ENCODE measurements at places on chromosomes 11 and 22.

GRCh38 chr11:32259641-32260081, 168.8 kb downstream of the RCN1 start:
- no peak for DNase-seq

GRCh38 chr11:96279018-96279895, 63.7 kb downstream of the MAML2 start:
- DNase-seq: no peak

DNA sequence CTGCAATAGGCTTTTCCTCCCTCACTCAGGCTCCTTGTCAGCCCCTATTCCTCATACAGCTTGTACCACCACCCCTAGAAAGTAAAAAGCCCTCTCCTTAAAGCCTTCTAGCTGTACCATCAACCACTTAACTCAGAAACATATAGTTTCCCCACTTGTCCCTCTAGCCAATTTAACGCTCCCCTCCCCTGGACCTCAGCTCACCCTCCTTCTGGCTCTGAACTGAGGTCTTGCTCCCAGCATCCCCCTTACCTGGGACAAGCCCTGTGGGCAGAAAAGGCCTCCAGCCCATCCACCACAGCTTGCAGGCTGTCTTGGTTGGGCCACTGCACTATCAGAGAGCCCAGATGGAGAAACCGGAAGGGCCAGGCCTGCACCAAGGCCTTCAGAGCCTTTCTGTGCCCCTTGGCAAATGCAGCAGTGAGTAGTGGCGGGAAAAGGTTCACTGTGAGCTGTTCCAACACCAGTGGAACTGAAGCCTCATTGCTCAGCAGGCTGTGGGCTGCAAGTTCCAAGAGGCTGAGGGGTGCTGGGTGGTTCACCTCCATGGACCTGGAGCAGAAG, 12.4 kb upstream of the TOP3B start:
- DNase-seq: no peak

DNA sequence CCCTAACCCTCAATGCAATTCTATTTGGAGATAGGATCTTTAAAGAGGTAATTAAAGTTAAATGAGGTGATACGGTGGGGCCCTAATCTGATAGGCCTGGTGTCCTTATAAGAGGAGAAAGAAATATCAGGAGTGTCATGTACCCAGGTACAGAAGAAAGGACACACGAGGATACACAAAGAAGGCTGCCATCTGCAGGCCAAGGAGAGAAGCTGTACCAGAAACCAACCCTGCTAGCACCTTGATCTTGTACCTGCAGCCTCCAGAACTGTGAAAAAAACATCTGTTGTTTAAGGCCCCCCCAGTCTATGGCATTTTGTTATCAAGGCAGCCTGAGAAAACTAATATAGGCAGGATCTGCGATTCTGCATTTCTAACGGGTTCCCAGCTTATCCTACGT, 44.2 kb downstream of the FBXO7 start:
- no peak for DNase-seq

- DNase-seq: no peak
Measured at GRCh38 chr22:44275631-44275995, 37.1 kb downstream of the SHISAL1 start.

DNA sequence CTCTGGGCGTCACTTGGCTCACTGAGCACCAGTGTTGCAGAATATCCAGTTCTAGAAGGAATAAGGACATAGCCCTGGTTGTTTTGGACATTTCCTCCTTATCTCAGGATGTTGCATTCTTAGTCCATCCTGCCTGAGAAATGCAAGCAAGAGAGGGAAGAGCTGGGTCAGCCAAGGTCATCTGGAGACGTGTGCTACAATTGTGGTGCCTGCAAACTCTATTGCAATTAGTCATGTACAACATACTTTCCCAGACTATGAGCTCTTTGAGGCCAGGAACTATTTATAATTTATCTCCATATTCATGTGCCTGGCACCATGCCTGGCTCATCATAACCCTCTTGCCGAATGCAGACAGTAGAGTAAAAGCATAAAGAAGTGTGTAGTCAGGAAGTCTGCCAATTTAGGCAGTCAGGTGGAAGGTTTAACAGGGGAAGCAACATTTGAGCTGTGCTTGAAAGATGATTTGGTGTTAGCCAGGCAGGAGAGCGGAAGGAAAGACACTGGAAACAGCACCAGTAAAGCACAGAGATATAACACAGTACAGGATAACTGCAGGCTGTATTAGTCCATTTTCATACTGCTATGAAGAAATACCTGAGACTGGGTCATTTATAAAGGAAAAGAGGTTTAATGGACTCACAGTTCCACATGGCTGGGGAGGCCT, 129.4 kb upstream of the PAX6 start:
- DNase-seq: no peak

GRCh38 chr11:78926633-78927338, 352.1 kb upstream of the NARS2 start:
- DNase-seq: no peak

DNA sequence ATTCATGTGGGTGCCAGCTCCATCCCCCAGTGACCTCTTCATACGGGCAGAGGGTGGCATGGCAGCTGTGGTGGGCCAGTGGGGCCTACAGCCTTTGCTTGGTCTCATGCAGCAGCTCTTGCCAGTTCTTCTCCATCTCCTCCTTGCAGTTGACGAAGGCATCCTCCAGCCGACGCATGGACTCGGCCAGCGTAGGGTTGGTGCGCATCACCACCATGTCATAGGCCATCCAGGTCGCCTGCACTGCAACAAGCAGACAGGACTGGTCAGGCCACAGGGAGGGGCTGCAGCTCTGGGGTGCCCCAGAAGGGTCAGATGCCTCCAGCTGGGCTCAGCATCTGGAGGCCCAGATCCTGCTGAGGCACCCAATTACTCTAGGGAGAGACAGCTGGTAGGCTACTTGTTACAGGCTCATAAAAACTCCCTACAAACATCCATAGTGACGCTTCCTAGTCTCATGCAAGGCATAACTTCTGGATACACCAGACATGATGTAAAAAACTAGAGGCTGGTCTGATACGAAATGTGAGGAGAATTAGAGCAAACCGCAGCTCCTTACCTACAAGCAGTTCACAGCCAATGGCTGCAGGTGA, 5.6 kb downstream of the KLHDC7B start:
- DNase-seq: no peak

DNA sequence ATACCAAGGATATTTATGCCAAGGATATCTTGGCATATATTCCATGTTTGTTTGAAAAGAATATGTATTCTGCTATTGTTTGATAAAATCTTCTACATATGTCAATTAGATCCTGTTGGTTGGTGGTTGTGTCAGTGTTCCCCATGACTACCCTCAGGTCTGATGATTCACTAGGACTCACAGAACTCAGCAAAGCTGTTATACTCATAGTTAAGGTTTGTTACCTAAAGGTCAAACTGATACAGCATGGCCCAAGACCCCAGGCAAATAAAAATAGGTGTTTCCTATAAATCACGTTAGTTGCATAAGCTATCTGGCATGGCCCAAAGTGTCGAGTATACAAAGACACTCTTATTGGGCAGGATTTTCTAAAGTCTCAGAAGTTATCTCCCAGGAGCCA, 30.2 kb upstream of the B3GNT6 start:
- no peak for DNase-seq

DNA sequence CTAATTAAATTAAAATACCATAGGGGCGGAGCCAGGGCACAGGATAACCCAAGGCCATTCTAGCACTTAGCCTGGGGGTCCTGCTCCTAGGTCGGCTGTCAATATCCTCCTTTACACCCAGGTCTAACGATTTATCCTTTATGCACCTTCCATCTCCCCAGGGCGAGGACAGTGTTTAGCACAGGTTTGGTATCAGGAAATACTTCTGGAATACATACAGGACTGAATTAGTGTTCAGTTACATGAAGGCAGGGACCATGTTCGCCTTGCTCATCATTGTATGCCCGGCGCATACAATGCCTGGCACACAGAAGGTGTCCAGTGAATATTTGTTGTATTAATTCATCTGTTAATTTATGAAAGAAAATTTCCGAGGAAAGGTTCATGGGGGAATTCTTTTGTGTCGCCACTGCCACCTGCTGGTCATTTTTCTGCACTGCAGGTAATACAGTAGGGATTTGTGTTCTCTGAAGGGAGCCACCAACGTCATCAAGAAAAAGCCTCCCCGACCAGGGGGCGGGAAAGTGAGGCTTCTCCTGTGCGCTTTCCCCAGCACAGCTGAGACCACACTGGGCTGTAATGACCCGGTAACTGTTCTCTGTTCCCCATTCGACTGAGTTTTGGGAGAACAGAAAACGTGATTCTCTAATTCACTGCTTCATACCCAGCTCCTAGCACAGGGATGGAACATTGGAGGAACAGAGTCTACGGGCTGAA, 68.7 kb upstream of the ASPHD2 start:
- DNase-seq: no peak

- peak; percentile 33 for DNase-seq
Measured at GRCh38 chr11:120334894-120335462, 1.2 kb upstream of the ARHGEF12 start.

- DNase-seq: no peak
Measured at GRCh38 chr22:42635531-42635930, 4.9 kb downstream of the ATP5MGL start.

DNA sequence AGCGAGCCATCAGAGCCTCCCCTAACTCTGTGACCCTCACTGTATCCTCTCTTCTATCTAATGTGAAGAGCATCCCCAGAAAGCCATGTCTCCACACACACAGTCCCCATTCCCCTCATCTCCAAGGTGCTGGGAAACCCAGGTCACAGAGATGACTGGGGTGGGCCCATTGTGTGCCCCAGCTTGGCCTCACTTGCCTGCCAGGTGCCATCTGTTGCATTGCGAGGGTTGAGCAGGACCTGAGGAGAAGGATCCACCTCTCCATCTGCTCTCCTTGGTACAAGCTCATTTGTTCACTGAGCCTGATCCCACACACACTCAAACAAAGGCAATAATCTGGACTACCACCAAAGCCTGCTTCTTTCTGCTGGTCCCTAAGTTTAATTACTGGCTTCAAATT, 118.8 kb downstream of the SPATA19 start:
- DNase-seq: no peak

- DNase-seq: no peak
Measured at GRCh38 chr11:32312865-32313403, 122.4 kb downstream of the WT1 start.

DNA sequence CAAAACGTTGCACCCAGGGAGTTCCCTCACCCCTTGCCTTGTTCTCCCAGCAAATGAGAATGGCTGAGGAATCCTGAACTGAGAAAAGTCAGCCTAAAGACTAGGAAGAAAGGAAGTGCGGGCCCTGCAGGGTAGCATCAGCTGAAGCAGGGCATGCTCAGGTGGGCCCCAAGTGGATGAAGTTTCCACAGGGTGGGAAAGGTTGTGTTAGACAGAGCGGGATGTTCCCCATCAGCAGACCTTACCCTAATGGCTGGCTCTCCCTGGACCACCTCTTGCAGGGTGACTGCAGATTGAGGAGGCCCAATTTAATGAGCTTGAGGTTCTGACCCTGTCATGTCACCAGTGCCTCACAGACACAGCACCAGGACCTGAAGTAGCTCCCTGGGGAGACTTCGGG, 81.5 kb upstream of the MYOD1 start:
- DNase-seq: no peak

- DNase-seq: no peak
Measured at GRCh38 chr11:31499576-31500178, 9.7 kb downstream of the IMMP1L start.

DNA sequence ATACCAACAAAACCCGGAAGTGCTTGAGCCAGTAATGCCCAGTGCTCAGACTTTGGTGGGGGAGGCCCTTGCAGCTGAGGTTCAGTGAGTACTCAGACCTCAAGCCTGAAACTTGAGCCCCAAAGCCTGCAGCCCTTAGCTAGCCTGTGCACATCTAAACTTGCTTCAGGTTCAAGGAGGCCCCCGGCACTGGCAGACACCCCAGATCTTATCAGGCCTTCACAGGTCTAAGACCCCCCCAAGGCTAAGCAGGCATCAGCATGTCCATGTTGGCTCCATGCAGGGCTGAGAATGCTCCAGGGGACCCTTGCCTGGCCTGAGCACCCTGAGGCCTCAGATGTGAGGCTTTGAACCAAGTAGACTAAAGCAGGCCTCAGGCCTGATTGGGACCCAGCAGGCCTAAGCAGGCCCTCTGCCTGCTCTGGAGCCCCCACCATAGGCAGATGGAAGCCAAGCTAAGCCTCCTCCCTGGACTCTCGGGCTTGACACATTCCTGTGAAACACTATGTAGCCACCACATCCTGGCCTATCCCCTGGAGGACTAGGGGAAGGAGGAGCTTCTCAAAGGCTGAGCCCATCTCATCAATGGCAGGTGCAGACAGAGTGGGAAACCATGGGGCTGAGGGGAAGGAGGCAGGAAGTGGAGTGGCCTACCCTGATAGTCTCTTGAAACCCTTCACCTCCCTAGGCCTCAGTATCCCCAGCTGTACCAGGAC, 1.2 kb upstream of the CASTOR1 start:
- no peak for DNase-seq

- no peak for DNase-seq
Measured at GRCh38 chr22:23542933-23543332, 37.2 kb downstream of the IGLL1 start.

DNA sequence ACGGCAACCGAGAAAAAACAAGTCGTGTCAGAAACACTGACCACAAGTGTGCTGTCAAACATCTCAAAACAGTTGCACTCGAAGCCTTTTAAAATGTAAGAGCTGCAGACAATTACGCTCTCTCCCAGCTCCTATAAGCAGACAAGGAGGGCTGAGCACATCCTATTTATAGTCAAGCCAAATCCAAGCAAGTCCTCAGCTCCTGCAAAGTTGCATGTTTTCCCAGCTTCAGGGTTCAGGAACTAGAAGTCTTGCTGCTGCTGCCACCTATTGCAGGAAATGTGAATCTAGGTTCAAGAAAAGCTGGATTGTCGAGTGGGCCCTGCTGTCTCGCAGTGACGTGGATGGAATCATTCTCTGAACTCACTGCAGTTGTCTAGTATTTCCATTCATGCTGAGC, 15.5 kb downstream of the EFCAB6 start:
- DNase-seq: no peak

- no peak for DNase-seq
Measured at GRCh38 chr22:19719050-19719482, 4.3 kb upstream of the GP1BB start.

DNA sequence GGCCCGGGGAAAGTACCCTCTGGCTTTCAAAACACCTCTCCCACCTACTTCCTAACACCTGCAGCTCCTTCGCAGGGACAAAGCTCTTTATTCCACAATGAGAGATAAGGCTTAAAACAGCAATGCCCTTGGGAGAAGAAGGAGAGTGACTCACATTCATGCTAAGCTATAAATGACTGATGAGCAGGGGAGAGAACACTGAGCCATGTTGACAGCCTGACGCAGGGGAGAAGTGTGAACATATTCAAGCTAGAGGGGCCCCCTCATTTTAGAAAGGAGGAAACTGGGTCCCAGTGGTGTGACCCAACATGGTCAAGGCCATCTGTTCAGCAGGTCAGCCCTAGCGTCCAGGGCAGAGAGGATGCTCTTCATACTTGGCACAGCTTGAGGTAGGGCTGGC, 171.8 kb downstream of the DSCAML1 start:
- DNase-seq: no peak

DNA sequence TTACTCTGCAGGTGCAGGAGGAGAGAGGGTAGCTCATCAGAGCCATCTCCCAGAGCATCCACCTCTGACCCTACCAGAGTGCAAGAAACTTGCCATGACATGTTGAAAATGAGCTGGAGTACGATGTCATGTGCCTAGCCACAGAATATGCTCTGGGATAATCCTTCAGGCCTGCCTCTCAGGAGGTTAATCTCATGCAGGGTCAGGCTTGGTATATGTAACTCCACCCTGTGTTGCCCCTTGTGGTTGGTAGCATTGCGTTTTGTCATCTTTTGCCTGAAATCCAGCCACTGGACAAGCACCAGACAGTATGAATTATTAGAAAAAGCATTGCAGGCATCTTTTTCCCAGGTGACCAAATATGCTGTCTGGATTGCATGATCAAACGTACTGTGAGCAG, 36.2 kb downstream of the CNTF start:
- no peak for DNase-seq

GRCh38 chr11:106594751-106595351, 423.4 kb downstream of the GUCY1A2 start:
- no peak for DNase-seq
